Esophagus muscularis mucosa (tissue), 4 donors: ENCODE measurements at places on chromosomes 1 and 21.

DNA sequence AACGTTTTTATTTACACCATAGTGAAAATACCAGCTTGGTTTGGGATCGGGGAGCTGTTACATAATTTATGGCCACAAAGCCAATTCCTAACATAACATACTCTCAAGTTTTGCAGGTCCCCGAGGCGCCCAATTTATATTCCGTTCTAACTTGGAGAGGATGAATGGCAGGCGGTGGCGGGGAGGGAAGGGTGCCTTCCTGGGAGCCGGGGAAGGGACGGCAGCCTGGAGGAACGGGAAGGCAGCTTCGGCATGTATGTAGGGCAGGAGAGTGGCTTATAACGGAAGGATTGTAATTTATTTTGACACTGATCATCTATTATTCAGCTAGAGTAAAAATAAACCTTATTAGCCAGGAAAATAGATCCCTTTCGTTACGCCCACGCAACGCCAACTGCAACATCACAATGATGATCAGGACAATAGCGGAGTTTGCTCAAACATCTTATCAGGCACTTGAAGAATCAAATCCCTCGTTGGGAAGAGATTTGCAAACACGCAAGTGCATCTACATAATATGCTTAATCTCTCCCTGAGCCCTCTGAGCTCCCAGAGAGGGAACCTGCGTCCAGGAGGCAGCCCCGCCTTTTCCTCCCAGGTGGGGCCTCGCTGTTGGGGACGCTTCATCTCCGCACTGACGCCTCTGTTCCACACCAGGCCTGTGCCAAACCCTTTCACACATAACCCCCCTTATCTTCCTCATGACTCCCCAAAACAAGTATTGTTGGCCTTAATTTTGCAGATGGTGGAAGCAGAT, 93.7 kb upstream of the C1orf174 start:
- DNase-seq, result no peak

DNA sequence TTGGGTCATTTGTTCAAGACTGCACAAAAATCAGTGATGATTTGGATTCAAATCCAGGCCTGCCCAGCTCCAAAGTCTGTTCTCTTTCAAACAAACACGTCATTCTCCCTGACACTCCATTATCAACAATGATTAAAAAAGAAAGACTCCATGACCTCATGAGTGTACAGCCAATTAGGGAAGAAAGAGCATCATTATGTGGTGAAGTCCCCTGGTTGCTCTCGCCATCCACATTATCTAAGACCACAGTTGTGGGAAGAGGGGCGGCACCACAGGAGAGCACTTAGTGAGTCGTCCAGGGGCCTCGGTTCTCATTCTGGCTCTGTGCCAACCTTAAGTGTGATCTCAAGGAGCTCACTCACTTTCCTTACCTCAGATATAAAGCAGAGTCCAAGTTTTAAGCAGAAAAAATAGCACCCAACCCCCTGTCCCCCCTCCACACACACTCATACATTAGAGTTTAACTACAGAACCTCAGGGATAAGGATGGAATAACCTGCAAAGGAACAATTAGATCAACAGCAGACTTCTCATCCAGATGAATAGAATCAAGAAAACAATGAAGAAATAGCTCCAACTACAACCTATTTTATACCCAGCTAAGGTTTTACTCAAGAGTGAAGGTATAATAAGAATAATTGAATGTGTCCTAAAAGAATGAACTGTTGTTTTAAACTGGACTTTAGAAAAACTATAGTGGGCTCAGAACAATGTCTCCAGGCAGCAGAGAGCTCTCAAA, 47.8 kb downstream of the COL6A1 start:
- DNase-seq, result no peak

GRCh38 chr1:205940710-205941109, 2.5 kb downstream of the SLC26A9 start:
- DNase-seq, result no peak

DNA sequence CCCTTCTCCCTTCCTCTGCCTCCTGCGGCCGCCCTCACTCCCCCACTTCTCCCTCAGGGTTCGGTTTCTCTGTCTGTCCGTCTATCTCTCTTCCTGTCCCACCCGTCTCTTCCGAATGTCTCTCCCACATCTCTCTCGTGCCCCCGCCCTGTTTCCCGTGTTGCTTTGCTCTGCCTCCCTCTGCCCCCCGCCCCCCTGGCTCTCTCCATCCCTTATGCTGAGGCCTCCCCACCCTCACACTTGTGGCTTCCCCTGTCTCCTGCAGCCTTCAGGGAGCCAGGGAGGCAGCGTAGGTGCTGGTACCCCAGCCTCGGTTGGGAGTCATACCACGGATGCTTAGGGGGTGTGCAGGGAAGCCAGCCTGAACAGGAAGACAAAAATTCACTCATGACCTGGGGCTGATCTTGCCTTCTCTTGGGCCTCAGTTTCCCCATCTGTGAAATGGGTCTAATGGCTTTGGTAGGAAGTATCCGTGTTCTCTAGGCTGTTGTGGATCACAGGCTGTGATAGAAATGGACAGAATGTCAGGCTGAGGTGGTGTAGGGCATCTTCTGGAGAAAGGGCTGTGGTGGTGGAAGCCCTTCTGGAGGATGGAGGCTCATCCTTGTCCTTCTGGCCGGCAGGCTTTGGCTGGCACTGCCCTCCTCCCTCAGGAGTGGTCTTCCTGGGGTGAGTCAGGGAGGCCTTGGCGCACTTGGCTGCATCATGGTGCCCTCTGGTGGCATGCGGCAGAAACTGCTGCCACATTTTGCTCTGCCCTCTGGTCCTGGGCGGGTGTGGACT, 55.5 kb downstream of the FOXO6 start:
- no peak for DNase-seq

DNA sequence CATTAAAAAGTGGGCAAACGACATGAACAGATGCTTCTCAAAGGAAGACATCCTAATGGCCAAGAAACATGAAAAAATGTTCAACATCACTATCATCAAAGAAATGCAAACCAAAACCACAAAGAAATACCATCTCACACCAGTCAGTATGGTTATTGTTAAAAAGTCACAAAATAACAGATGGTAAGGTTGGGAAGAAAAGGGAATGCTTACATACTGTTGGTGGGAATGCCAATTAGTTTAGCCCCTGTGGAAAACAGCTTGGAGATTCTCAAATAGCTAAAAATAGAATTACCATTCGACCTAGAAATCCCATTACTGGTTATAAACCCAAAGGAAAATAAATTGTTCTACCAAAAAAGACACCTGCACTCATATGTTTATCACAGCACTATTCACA, 369.4 kb downstream of the KCNH1 start:
- DNase-seq, result no peak

DNA sequence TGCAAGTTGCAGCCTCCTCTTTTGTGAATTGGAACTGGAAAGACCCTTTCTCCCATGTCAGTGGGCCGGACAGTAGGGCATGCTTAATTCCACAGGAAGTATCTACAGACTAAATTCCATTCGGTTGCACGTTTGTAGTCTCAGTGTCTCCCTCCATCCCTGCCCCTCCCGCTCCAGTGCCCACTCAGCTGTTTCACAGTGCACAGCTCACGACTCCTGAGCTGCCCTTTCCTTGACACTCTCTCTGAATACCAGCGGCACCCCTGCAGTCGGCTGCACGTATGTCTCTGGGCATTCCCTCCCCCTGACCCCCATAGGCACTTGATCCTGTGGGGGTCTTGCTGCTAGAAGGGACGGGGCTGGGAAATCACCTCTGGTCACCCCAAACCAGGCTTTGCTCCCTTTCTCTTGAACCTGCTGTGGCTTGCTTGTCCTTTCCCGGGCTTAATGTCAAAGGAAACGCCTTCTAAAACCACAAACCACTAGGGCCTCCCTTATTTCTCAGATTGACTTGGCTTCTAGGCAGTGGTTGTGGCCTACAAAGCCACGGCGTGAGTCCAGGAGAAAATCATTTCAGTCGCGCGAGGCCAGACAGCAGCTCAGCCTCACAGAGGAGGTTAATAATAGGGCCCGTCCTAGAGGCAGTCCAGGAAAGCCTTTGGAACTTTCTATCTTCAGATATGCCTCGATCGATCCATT, 365.3 kb upstream of the PROX1 start:
- DNase-seq, result no peak

GRCh38 chr21:44730028-44730395, 18.6 kb upstream of the TSPEAR start:
- no peak for DNase-seq

- no peak for DNase-seq
These were observed 63.2 kb downstream of the NUP210L start for GRCh38 chr1:154091706-154092105.

GRCh38 chr1:204660509-204660908, 25.0 kb downstream of the LRRN2 start:
- no peak for DNase-seq

DNA sequence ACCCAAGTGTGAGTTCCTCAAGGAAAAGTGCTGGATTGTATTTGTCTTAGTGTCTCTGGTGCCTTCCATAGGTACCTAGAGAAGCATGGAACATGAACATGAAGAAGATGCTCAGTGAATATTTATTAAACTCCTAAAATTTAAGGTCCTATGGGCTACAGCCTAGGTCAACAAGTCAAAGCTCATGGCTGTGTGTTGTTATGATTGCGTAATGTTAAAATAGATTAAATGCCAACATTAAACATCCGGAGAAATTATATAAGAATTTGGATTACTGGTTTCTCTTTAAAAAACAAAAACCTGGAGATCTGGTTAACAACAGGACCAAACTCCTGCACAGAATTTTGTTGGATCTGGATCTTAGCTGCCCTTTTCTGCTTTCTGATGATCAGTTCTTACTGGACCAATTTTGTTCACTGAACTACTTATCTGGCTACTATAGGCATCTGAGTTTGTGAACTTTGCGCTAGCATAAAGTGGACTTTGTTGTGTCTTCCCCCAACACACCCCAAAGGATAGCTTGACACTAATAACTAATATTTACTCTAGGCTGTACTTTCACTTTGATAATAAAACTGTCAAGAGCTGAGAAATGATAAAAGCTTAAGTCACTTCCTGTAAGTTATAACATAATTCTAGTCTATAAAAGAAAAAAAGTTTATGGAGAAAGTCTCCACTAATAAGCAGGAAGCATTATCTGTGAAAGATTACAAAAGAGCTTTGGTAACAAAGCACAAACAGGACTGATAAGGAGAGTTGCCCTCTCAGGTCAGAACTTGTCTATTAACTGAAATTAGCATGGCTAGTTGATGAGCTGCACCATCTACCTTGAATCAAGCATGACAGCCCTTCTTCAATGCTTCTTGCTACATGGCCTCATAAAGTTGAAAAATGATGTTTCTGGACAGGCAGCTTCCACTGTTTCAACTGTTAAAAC, 20.7 kb downstream of the F5 start:
- no peak for DNase-seq

DNA sequence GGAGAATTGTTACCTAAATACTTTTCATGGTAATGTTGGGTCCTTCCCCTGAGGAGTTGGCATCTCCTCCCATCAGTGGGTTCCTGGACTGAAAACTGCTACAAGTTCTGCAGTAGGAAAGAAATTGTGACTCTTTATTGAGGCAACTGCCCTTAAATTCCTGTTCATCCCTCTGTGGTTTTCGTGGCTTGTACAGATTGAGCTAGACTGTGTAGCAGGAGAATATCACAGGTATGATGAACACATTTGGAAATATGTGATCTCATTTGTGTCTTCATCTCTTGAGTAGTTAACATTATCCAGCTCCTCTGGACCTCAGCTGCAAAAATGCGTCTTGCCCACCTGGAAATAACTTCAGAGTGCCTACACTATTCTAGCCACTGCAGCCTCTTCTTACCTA, 390.6 kb downstream of the PTPRC start:
- DNase-seq, result no peak

DNA sequence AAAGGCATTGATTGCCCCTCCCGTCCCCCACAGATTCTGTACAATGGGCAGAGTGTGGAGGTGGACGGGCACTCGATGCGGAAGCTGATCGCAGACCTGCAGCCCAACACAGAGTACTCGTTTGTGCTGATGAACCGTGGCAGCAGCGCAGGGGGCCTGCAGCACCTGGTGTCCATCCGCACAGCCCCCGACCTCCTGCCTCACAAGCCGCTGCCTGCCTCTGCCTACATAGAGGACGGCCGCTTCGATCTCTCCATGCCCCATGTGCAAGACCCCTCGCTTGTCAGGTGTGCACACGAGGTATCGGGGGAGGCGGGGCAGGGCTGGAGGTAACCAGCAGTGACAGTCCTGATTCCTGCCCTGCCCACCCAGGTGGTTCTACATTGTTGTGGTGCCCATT, 44.8 kb upstream of the KDM4A start:
- no peak for DNase-seq

DNA sequence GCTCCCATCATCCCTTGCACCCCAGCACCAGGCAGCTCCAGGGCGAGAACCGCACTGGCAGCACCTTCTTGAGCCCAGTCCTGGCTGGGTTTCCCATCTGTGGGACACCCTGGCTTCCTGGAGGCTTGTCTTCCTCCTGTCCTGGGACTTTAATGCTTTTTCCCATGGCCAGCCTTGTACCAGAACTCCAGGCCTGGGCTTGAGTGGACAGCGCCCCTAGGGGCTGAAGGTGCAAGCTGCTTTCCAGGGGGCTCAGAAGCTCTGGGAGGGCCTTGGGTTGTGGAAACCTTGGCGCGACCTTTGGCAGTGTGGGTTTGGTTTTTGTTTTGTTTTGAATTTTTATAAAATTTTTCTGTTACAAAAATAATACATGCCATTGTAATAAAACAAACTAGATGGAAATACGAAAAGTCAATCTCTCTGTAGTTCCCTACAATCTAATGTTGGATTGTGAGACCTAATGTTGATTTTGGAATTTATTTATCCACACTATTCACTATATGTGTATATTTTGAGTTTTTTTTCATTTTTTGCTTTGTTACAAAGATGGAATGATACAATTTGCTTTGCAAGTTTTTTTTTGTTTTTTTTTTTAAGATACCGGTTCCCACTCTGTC, 33.8 kb upstream of the RPL11 start:
- no peak for DNase-seq

DNA sequence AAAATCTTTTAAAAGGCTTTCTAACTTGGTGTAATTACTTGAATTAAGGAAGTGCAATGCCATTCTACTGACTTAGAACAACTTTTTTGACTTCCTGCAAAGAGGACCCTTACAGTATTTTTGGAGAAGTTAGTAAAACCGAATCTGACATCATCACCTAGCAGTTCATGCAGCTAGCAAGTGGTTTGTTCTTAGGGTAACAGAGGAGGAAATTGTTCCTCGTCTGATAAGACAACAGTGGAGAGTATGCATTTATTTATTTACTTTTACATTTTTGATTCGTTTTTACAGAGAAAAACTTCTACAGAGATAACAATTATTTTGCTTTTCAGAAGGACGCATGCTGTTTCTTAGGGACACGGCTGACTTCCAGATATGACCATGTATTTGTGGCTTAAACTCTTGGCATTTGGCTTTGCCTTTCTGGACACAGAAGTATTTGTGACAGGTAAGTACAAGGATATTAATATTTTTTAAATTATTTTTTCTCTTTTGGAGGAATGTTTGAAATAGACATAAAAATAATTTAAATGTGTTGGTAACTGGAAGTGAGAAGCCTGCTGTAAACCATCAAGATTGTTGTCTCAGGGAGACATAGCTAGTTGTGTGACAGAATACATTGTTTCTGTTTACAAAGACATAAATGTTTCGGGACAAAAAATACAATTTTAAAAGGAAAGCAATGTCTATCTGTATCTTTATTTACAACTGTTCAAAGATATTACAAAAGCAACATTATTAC, at the start of gene PTPRC:
TSS of gene PTPRC (plus strand) at position 147 of the 742 bp plus-strand sequence. CDS start at position 376, 229 bp downstream.
- DNase-seq, result no peak

- no peak for DNase-seq
These were observed 57.1 kb upstream of the DYNLT5 start for GRCh38 chr1:66695116-66695515.

GRCh38 chr1:24683713-24684162, 40.6 kb downstream of the SRRM1 start:
- no peak for DNase-seq

GRCh38 chr1:110040548-110040947, 6.1 kb downstream of the STRIP1 start:
- no peak for DNase-seq
